Stimulated activated naive CD8-positive, alpha-beta T cell treated with anti-CD3 and anti-CD28 coated beads, Interleukin-15, amount 100 ng/mL, for 72 hours (primary cell): ENCODE measurements at places on chromosomes 6 and 20.

GRCh38 chr20:20525214-20525613 lies 157.3 kb downstream of the INSM1 start:
- DNase-seq: no peak

- no peak for DNase-seq
Observed at GRCh38 chr6:2758980-2759379, 6.2 kb upstream of the WRNIP1 start.

DNA sequence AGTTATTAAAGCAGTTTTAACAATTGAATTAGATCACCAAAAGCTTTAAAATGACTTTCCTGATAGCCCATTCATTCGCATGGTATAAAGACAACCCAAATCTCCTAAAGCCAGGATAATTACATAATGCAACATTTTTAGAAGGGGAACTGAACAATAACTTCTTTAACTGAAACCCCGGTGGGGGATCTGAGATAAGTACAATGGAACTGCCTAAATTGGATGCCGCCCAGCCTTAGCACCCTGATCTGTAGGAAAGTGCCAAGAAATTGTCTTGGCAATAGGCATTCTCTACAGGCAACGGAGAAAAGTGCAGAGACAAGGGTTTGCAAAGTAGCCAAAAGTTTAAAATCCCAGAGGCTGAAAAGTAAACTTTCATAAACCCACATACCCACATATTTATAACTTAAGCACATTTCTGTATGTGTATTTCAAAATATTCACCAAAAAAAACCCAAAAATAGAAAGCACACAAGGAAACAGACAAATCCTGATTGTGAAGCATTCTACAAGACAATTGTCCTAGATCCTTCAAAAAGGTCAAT lies 98.8 kb upstream of the BEND6 start:
- no peak for DNase-seq

- no peak for DNase-seq
Observed at GRCh38 chr6:166026586-166027126, 141.0 kb downstream of the TBXT start.

DNA sequence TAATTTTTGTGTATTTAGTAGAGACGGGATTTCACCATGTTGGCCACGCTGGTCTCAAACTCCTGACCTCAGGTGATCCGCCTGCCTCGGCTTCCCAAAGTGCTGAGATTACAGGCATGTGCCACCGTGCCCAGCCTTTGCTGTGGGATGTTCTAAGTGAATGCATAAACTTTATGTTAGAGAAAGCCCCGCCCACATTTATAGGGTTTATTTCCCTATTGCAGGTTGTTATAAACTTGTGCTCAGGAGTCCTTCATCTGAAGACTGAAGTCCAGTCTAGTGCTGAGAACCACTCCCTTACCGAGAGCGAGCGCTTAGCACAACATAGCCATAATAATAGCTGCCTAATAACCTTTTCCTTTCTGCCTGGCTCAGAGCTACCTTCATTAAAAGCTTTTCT lies 75.4 kb upstream of the ZNF217 start:
- no peak for DNase-seq

DNA sequence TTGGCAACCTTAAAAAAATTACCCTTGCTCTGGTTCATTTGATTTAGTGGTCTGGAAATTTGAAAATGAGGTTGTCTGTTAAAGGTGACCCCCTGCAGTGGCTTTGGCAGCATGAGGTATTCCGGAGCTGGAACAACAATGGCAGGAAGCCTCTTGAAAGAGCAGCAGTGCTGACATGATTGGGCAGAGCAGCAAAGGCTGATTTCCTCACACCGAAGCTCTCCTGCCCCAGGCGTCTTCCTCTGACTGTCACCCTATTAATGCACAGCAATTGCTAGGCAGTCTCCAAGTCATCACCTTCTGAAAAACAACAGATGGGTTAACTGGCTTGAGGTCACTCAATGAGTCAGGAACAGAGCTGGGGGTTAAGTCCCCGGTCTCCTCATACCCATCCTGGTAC lies 241.8 kb upstream of the MMS22L start:
- no peak for DNase-seq

- DNase-seq: peak; percentile 71
Observed at GRCh38 chr20:57596998-57597939, 23.0 kb downstream of the ZBP1 start.

DNA sequence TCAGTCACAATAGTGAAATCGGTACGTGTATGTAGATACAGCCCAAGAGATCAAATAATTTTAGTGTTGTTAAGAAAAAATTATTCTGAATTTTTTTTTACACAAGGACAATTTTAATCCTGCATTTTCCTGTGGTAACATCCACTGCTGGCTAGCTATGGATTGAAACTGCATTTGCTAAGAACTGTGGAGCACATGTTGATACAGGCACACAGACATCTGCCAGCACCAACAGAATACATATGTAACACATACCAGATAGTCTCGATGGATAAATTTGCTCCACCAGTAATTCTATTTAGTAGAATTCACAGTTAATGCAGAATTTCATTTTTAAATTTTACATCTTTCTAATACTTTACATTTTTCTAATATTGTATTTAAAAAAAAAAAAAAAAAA lies 2.2 kb downstream of the ASIP start:
- no peak for DNase-seq

- DNase-seq: no peak
Observed at GRCh38 chr20:57062696-57063270, 203.7 kb downstream of the BMP7 start.

DNA sequence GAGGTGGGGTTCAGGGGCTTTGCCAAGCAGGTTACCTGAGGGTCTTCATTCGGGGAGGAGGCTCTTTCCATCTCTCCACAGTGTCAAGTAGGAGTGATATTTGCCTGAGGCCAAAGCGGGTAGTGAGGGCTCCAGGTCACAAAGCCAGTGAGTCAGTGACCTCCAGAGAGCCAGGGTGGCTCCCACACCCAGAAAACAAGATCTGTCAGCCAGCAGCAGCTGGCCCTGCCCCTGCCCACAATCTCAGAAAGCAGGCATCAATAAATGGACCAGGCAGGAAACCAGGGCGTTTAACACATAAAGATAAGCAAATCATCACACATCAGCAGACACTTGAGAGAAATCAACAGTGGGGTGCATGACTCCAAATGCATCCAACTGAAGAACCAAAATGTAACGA lies 250.8 kb downstream of the CDH26 start:
- DNase-seq: no peak

DNA sequence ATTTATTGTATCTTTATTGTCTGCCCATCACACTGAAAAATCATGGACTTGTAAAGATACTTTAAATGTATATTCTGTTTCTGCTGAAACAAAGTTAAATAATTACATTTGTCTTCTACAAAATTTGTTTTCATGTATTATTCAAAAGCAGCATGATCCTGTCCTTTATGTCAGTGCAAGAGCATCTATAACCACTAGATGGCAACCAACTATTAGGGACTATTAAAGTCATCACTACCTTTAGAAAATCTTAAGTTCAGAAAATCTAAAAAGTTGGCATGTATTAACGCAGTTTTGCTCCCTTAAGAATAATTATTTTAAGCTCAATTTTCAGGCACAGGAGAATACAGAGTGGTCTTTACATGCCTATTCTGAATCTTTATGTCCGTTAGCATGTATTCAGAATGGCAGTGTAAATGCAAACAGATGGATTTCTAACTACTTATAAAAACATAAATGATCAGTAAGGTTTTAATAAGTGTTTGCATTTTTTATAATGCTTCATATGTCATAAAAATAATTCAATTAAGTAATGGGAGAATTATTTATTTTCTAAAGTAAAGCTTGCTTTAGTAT lies 17.8 kb downstream of the TMEM30A start:
- no peak for DNase-seq

DNA sequence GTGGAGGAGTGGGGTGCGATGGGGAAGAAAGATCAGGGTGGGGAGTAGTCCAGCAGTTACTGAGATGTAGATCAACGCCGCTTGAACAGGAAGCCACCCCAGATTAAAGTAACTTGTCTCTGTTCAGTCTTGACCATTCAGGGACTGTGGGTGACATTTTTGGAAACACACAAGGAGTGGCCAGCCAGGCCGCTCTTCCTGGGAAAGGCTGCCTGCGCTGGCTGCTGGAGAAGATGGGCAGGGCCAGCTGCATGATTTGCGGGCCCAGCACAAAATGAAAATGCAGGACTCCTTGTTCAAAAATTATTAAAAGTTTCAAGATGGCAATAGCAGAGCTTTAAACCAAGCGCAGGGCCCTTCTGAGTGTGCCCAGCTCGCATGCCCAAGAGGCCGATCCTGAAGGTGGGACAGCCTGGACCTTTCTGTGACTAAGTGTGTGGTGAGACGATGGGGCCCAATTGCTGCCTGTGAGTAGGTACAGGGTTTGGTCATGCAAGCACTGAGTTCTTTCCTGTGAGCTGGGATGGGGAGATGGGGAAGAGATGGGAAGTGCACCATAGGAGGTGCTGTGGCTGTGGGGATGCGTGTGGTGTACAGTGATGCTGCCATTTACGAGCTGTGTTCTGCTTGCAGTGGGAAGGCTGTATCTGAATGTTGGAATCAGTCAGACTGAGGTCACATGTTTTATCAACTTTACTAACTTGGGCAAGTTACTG lies 51.3 kb downstream of the DAAM2 start:
- no peak for DNase-seq

GRCh38 chr6:610882-611281 lies 46.0 kb downstream of the HUS1B start:
- DNase-seq: no peak

GRCh38 chr6:35087361-35088280 lies 53.5 kb downstream of the TCP11 start:
- DNase-seq: no peak
